ENCODE measurements at places on chromosomes 3 and 15.

DNA sequence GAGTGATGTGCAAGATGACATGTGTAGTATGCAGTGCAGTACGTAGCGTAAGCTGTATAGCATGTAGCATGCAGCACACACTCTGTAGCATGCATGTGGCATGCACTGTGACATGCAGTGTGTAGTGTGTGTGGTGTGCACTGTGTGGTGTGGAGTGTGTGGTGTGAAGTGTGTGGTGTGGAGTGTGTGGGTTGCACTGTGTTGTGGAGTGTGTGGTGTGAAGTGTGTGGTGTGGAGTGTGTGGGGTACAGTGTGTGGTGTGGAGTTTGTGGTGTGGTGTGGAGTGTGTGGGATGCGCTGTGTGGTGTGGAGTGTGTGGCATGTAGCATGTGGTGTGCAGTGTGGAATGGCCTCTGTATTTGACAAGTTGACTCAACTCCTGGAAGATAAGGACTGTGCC, 39.2 kb downstream of the ROPN1B start:
- no peak for DNase-seq

GRCh38 chr3:123464211-123464610, 15.3 kb upstream of the ADCY5 start:
- DNase-seq, result no peak

- DNase-seq, result no peak
Measured at GRCh38 chr3:122893282-122893681, 98.4 kb downstream of the SLC49A4 start.

GRCh38 chr3:5787861-5788488, 600.5 kb downstream of the EDEM1 start:
- DNase-seq, result peak; percentile 61

DNA sequence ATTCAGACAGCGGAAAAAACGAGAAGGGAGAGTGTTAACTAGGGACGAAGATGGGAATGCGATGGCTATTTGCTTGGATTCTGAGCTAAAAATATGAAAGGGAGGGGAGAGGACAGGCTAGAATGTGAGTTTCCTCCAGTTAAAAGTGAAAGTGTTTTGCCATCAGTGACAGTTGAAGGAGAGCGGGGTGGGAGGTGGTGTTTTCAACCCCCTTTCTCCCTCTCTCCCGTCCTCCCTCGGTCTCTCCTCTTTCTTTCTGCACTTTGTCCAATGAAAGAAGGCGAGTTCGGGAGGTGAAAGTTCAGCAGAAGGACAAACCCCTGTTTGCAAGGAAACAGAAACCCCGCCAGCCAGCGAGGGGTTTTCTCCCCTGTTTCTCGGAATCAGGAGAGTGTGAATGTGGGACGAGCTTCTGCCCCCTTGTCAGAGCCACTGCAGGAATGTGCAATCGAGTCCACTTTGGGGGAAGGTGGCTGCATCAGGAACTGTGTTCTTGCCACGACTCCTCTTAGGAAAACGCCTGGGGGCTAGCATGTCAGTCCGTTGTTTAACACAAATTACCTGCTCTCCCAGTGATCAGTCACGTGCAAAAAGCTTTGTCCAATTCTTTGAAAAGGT, 975 bp upstream of the FOXP1 start:
- no peak for DNase-seq

- DNase-seq, result no peak
Measured at GRCh38 chr15:85752124-85752475, 42.6 kb downstream of the KLHL25 start.

DNA sequence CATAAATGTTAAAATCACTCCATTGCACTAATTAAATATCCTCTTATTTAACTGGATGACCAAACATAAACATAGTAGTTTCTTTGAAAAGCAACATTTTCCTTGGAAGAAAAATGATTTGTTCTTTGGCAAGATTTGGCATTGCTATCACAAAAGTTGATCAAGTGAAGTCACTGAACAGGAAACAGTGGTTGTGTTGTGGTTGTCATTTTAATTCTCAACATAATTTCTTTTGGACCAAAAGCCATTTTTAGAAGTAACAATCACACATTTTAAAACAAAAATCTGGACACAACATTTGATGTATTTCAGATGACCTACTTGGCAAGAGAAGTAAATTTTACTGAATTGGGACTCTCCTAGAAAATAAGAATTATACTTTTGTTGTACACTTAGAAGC, 872.3 kb downstream of the ROBO1 start:
- DNase-seq, result no peak

DNA sequence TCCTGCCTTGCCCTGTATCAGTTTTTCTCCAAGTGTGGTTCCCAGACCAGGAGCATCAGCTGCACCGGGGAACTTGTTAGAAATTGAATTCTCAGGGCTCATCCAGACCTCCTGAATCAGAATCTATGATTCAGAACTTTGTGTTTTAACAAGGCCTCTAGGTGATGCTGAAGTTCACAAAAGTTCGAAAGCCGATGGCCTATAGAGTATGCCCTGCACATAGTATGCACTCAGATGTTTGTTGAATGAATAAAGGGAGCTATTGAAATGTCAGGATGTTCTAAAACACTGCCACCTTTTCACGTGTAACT, 664 bp upstream of the LARP6 start:
- DNase-seq, result no peak

DNA sequence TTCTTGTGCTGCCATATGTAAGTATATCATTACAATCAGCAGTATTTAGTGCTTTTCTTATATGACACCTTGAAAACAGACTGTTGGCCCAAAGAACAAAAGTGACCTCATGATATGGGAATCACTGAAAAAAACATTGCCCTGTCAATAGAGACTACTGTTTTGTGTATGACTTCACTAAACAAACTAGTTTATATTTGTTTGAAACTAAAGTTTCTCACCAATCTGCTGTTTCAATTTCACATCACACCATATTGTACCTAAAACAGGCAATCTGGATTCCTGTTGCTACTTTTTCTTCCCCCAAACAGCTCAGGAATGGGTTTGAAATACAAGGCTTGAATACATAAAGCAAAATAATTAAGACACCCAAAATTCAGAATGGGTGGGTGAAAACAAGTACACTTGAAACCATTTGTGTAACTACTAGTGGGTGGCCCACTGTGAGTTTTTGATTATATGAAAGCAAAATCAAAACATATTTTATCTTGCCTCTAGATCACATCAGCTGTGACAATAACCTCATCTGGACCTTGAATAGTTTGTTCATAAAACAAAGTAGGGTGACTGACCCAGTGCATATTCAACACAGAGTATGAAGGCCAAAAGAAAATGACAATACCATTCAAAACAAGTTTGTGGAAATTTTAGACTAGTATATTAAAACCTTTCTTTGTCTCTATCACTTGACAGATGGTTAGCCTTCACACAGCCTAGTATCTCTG, 5.9 kb downstream of the ZBTB20 start:
- no peak for DNase-seq

GRCh38 chr3:152817400-152817799, 17.5 kb upstream of the P2RY1 start:
- DNase-seq, result no peak

GRCh38 chr3:64039332-64039731, 16.0 kb upstream of the PSMD6 start:
- DNase-seq, result no peak

DNA sequence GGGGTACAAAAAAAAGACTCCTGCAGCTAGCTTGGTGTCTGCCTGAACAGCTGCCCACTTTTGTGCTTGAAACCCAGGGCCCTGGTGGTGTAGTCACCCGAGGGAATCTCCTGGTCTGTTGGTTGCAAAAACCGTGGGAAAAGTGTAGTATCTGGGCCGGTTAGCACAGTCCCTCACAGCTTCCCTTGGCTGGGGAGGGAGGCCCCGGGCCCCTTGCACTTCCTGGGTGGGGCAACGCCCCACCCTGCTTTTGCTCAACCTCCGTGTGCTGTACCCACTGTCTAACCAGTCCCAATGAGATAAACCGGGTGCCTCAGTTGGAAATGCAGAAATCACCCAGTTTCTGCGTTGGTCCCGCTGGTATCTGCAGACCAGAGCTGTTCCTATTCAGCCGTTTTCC, 211.7 kb upstream of the ZPLD1 start:
- no peak for DNase-seq

DNA sequence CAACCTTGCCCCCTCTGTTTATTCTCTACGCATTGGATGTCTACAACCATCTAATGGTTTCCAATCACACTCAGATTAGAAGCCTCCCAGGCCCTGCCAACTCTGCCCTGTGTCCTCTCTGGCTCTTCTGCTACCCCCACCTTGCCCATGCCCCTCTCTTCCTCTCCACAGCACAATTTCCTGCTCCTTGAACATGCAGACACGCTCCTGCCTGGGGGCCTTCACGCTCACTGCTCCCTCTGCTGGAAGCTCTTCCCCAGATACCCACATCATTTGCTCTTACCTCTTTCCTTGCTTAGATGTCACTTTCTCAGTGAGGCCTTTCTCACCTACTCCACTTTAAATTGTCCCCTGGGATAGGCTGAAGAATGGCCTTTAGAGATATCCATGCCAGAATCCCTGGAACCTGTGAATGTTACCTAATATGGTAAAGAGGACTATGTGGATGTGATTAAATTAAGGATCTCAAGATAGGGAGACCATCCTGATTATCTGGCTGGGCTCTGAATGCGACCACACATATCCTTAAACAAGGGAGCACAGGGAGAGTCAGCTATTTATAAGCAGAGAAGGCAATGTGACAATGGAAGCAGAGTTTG, 9.9 kb downstream of the KY start:
- DNase-seq, result no peak

DNA sequence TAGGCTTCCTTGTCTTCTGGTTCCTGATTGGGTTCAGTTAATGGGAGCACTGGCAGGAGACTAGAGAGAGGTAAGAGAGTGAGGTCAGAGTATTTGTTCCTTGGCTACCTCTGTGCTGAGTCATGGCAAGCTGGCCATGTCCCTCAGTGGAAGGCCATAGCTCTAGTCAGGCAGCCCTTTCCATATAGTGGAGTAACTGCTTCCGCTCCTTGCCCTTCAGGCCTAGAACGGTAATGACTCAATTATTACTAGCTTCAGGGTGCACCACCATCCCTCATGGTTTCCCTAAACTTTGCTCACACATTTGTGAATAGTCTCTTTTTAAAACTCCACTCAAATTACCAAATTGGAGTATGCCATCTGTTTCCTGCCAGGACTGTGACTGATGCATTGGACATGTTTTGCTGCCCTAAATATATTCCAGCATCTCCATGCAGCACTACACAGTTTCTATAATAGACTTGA, 10.5 kb upstream of the ANO10 start:
- DNase-seq, result no peak

DNA sequence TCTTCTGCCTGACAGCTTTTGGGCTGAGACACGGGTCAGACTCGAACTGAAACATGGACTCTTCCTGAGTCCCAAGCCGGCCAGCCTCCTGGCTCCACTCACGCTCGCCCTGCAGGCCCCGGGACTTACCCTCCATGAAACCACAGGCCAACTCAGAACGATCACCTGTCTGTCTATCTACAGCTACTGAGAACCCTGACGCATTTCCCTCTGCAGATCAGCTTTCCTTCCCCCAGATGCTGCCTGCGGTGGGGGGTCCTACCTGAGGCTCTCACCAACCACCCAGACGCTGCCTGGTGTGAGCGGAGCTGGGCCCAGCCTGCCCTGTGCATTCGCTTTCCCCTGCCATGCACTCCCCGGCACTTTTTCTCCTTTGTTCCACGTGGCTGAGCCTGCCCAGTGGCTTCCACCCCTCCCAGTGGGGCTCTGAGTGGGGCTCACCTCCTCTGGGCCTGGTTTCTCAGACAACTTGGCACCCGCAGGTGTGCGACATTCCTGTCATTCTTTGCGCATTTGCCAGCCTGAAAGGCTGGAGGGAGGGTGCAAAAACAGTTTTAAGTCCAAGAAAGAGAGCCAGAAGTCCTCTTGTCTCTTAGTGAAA, 60.2 kb downstream of the PLXNA1 start:
- DNase-seq, result no peak

GRCh38 chr3:46321461-46322104, 32.3 kb upstream of the CCR2 start:
- no peak for DNase-seq

- DNase-seq, result no peak
Measured at GRCh38 chr3:196981657-196982056, 13.0 kb upstream of the PIGZ start.

DNA sequence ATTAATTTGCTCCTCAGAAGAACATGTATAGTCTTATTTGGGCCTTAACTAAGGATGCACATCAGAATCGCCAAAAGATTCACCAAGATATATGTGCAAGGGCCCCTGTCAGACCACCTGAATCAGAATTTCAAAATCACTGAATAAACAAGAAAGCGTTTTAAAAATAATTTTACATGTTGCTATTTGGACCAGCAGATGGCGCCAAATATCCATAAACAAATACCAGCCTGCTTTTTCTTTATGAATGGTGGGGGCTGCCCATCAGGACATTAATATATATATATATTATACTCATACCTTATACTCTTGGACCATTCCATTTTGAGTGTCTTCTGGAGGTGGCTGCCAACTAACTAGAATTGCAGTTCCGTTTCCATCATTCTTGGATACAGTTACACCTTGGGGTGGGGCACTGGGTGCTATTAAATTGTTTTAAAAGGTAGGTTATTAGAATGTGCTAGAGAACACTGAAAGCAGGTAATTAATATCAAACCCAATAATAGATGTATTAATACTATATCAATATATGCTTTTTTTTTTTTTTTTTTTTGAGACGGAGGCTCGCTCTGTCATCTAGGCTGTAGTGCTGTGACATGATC, 1108.3 kb downstream of the ROBO1 start:
- DNase-seq, result no peak

DNA sequence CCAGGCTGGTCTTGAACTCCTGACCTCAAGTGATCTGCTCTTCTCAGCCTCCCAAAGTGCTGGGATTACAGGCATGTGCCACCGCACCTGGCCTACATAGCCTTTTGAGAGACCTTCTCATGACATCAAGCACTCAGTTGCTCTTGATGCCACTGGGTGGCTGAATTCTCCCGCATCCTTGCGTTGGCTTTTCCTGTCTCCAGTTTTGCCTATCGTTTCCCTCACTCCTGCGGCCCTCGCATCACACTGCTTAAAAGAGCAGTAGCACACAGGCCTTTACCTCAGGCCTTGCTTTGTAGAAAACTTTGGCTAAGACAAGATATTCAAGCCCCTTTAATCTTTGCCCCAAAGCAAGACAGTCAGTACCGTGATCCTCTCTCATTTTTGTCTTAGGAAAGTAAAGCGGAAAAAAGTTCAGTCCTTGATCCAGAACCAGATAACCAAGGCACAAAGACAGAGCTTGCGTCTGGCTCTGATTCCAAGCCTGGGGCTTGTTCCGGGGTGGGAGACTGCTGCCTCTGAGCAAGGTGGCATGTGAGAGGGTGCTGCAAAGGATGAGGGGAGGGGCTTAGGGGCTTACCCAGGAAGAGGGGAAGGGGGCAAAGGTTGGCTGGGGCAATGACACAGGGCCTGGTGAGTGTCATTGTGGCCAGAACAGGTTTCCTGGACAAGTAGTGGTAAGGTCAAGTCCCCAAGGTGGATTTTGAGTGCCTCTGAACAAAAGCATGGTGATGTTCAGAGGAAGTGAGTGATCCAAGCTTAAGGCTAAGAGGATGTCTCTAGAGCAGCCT, 175.0 kb upstream of the TLE3 start:
- DNase-seq, result no peak
